Liver (tissue), 10 donors: ENCODE measurements at places on chromosomes 1 and 21. TPM values are rescaled to one million over a fixed set of nuclear protein-coding genes. Genes with fewer than 3 reads are reported as not detected.

GRCh38 chr1:107076841-107077240, 20.4 kb downstream of the PRMT6 start:
- DNase-seq, result no peak

DNA sequence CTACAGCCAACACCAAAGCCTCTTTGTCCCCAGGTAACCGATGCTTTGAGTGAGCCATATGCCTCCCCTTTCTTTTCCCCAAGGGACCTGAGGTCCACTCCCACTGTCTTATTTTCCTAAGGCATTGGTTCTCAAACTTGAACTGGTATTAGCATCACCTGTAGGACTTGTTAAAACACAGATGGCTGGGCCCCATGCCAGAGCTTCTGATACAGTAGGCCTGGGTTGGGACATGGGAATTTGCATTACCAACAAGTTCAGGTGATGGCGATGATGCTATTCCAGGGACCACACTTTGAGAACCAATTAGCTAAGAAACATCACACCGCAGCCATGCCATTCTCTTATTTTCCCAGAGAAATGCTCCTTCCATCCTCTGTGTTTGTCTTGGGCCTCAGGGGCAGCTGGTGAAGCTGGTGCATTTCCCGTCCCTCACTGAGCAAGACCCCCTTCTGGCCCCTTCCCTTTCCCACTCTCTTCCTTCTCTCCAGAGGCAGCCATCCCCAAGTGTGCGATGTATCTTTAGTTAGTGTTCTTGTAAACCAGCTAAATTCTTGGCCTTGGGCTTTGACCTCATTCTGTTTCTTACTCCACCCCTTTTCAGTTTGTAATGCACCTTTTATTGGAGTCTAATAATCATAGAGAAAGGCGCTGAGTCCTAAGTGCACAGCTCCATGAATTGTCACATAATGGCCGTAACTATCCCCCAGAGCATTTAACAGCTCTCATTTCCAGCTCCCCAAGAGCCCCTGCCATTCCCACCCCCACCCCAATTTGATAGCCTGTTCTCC, 14.2 kb upstream of the TTC22 start:
- DNase-seq, result no peak

DNA sequence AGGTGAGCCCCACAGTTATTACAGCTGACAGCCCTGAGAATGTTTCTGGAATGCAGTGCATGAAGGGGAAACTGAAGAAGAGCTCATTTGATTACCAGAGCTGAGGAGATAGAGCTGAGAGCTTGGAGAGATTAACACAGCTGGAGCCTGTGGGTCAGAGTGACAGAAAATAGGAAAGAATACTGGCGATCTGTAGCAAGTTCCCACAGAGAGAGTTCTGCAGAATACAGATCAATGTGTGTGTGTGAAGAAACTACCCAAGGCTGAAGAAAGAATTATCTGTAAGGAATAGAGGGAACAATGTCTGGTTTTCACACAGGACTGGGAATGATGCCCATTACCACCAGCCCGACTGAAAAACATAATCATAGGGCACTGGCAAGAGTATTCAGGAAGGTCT, 103.6 kb upstream of the SNX7 start:
- no peak for DNase-seq

GRCh38 chr1:228154670-228155571, 5.2 kb downstream of the GJC2 start:
- no peak for DNase-seq

- no peak for DNase-seq
Observed at GRCh38 chr1:117596023-117596720, 9.7 kb upstream of the TENT5C start.

DNA sequence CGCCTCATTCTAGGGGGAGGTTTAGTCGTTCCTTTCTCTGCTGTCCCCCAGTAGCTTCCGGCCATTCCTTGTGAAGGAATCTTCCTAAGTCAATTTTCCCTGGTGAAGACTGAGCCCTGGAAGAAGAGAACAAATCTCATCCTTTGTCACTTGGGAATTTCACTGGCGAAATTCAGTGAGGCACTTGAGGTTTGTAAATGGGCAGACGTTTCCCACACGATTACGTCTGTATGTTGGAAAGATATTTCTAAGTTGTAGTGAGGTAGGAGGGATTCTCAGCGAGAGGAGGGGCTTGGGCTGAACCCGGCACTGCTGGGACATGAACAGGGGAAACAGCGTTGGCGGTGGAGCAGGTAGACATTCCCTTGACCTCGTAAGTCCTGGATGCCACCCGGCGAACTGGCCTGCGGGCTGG, 47.2 kb downstream of the GALNT2 start:
- DNase-seq, result no peak

DNA sequence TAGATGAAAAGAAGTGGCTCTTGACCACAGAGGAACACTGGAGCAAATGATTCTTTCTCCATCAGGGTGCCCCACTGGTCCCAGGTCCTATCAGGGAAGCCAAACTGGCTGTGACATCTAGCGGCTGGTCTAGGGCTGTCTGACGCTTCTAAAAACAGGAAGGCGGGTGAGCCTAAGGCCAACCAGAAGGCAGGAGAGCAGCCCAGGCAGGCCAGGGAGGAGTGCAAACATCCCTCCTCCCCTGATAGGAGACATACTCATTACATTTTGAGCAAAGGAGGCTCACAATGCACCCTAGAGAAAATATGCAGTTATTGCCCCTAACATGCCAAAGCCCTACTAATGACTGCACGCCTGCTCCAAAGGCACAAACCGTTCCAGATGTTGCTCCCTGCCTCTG, 10.4 kb upstream of the FOXE3 start:
- DNase-seq, result no peak

C1orf116 gene
- total RNA-seq, result 0.59 TPM

DNA sequence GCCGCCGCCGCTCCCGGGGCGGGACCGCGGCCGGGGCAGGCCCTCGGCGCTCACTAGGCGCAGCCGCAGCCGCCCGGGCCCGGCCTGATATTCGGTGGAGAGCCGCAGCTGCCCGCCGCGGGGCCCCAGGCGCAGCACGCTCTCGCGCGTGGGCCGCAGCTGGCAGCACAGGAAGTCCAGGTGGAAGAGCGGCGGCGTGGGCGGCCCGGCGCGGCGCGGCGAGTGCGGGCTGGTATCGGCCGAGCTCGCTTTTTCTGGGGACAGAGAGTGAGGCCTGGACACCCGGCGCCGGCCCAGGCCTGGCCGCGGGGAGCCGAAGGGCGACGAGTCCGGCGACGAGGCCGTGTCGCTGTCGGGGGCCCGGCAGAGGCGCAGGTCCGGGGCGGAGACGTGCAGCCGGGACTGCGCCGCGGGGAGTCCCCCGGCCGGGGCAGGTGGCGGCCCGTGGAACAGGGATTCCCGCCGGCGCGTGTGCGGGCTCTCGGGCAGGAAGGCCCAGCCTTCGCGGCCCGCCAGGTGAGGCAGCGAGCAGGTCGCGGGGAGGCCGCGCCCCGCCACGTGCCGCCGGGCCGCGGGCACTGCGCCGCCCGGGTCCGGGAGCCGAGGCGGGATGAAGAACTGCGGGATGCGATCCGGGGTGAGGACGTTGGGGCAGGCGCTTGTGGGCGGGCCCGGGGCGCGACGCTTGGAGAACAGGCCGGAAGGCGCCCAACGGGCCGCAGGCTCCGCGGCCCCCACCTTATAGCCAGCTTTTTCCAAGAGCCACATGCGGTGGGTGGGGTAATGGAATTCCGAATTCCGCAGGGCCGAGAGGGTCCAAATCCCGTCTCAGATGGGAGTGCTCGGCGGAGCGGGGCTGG, 1.2 kb downstream of the C2CD4D start:
- no peak for DNase-seq

- no peak for DNase-seq
Observed at GRCh38 chr1:12587981-12588640, 29.9 kb downstream of the DHRS3 start.

YBX1 gene
- 164 TPM for total RNA-seq

FALEC gene
- total RNA-seq, result not detected

DNA sequence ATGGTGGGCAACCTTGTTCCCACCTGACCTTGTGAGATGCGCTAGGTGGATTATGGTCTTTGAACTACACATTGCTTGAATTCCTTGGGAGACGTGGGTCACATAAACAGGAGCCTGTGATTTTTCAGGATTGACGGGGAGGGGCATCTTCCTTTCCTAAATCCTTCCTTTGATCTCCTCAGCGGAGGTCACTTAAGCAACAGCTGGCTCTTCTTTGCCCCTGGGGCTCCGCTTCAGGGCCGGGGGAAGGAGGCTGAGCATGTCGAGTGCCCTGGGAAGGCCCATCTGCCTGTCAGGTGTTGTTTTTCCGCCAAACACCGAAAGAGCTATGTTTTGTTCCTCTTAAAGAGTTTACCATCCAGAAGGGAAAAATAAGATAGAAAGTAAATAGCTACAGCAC, 40.6 kb downstream of the KIF26B start:
- no peak for DNase-seq

- no peak for DNase-seq
Observed at GRCh38 chr1:117017062-117017461, 15.5 kb downstream of the CD101 start.

DNA sequence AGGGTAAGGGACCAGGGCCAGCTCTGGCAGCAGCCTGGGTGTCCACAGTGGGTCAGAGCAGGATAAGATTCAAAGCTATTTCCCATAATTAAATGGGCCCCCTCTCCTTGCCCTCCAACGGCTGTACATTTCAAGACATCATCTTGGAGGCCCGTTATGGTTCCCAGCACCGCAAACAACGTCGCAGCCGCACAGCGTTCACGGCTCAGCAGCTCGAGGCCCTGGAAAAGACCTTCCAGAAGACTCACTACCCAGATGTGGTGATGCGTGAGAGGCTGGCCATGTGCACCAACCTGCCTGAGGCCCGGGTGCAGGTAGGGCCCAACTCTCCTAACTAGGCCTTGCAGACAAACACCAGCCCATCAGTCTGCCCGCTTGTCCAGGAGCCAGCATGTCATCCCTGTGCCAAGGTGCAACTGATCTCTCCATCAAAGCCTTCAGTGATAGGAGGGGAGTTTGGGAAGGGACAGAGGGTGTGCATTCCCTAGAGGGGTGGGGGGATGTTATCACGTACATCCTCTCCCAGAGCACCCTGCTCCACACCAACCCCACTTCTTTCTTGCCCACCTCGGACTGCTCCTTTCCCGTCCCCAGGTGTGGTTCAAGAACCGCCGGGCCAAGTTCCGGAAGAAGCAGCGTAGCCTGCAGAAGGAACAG, 20.8 kb downstream of the DMBX1 start:
- DNase-seq, result no peak

DNA sequence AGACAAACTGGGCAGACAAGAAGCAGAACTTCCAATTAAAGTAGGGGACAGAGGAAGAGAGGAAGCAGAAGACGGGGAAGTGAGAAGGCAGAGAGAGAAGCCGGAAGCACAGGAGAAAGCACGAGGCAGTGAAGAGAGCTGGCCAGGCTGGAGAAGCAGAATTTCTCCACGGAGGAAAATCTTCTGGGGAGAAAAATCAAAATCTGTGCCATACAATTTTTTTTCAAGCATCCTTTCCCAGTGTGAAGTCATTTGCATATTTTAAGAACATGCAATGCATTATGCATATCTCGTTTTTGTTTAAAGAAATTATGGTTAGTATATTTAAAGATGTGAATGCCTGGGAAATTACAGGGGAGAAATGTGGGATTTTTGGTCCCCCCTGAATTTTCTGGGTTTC, 7.3 kb upstream of the CAMK2N1 start:
- no peak for DNase-seq

SERTAD4 gene
- total RNA-seq, result under 0.01 TPM

DNA sequence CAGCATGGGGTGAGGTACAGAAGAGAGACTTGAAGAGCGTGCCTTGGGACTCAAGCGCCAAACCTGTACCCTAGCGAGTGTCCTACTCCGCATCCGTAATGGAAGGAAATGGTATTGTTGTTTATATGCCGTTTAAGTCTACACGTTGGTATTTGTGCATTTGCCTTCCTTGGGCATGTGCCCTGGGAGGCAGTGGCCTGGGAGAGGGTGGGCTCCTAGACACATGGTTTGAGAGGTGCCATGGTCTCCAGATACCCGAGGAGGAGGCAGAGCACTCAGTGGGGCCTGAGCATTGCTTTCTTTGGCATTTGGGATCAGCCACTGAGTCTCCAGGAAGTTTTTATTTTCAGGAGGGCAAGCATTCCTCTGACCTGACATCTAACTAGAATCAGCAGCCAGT, 6.5 kb downstream of the ZNF672 start:
- DNase-seq, result no peak

ABCG1 gene
- total RNA-seq, result 7.1 TPM
